ENCODE measurements at places on chromosomes 13 and 19. TPM values are rescaled to one million over a fixed set of nuclear protein-coding genes. Genes with fewer than 3 reads are reported as not detected.

The SLC25A41 gene
- total RNA-seq: not detected

The TMEM238 gene
- total RNA-seq: 5.2 TPM

The KBTBD7 gene
- 4.1 TPM for total RNA-seq

The NLRP9 gene
- not detected for total RNA-seq

The ATXN8OS gene
- not detected for total RNA-seq

The APOC1 gene
- not detected for total RNA-seq

The CEACAM16 gene
- total RNA-seq: not detected

The OLFM2 gene
- not detected for total RNA-seq

The LILRA1 gene
- 0.31 TPM for total RNA-seq

The PDE4C gene
- total RNA-seq: 1.4 TPM

The PLK5 gene
- total RNA-seq: not detected

The PGPEP1 gene
- total RNA-seq: 42.1 TPM

The ZNF69 gene
- total RNA-seq: 3.0 TPM

The ADAMTSL5 gene
- total RNA-seq: 1.8 TPM

The RPL28 gene
- 1,106 TPM for total RNA-seq

The PROZ gene
- total RNA-seq: not detected

The ADM5 gene
- 18.5 TPM for total RNA-seq

The NCCRP1 gene
- total RNA-seq: not detected

The CGB3 gene
- total RNA-seq: not detected

The ANGPTL8 gene
- total RNA-seq: not detected

The ODAD3 gene
- total RNA-seq: not detected

The ETV2 gene
- 1.2 TPM for total RNA-seq

The DCT gene
- total RNA-seq: not detected

The RINL gene
- total RNA-seq: 58.1 TPM

The TMC4 gene
- total RNA-seq: not detected

The ENOX1 gene
- total RNA-seq: 11.7 TPM

The PRDX2 gene
- 150 TPM for total RNA-seq

The C19orf81 gene
- not detected for total RNA-seq

The PCDH20 gene
- not detected for total RNA-seq

The PRR22 gene
- total RNA-seq: 8.5 TPM
